ENCODE measurements at places on chromosomes 2 and 18.

GRCh38 chr2:105615305-105615704 lies 129.4 kb upstream of the NCK2 start:
- DNase-seq: no peak

DNA sequence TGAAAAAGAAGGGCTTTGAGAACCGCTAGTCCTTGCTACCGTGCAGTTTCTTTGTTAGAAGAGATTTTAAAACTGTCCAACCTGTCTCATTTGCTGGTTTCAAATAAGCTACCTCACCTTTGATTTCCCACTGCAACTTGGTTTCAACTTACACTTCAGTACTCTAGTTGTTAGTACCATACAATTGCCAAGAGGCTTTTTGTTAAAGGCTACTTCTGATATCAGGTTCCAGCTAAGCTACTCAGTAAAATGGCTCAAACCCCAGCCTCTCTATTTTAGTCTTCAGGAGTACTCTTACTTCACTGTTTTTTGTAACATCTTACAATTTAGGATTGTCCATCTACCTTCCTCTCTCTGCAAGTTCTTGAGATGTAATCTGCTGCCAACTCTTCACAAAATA lies 91.6 kb downstream of the INO80D start:
- no peak for DNase-seq

DNA sequence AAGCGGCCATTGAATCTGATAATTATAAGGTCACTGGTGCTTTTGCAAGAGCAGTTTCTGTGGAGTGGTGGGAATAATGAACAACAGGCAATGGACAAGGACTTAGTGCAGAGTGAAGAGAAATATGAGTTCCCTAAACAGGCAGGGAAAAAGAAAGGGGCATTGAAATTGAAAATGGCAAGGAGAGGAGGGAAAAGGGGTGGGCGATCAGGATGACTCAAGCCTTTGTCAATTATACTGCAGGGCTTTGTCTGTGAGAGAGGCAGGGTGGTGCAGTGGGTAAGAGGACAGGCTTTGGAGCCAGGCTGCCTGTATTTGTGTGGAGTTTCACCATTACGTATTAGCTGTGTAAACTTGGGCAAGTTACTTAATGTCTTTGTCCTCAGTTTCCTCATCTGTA lies 29.5 kb upstream of the PAIP2B start:
- DNase-seq: no peak

DNA sequence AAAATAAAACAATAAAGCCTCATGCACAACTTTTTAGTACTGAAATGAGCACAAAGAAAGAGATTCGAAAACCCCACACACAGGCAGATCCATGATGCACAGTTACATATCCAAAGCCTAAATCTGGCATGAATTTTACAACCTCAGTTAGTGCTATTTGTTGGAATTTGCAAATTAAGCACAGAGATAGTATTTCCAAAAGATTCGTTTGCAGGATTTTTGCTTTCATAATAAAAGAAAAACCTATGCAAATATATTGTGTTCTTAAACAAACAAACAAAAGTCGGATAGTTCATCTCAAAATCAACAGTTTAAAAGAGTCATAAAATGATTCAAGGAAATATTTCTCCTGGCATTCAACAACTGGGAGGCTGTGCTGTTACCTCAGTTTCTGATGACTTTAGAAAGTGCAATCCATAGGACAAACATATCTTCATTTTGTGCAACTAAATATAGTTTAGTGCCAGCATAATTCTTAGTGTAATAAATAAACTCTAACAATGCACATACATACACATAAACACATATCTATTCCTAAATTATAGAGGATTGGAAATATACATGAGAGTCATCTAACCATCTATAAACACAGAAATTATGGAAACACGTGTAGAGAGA lies 10.8 kb downstream of the PAX3 start:
- no peak for DNase-seq

DNA sequence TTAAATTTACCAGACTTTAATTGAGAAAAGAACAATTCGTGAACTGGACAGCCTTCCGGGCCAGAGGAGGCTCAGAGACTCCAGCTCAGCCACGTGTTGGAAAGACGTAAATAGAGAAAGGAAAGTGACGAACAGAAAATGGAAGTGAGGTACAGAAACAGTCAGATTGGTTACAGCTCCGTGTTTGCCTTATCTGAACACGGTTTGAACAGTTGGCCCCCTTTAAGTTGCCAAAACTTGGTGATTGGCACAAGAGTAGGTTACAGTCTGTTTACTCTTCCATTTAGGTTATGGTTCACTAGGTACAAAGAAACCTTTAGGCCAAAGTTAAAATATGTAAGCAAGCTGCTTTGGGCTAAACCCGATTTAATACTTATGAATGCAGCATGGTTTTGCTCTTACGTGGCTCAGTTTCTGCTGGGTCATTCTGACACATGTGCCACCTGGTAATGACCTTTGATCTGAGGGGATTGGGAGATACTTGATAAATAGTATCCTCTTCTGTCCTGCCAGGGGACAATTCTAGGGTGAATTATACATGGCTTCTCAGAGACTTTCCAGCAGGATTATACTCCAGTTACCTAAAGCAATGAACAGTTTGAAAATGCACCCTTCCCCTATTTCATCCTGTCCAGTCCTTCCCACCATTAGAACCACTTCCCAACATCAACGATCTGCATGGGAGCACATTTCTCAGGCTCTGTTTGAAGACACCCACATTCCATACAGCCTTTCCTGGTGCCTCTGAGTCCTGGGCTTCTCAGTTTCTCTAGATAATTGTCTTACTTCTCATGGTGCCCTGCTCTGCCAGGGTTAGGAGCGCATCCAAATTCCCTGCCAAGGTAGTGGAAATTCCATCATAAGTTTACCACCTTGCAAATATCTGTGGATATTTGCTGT lies 65.1 kb upstream of the TGIF1 start:
- no peak for DNase-seq

- no peak for DNase-seq
Measured at GRCh38 chr2:96824079-96824870, 8.2 kb downstream of the CNNM3 start.

DNA sequence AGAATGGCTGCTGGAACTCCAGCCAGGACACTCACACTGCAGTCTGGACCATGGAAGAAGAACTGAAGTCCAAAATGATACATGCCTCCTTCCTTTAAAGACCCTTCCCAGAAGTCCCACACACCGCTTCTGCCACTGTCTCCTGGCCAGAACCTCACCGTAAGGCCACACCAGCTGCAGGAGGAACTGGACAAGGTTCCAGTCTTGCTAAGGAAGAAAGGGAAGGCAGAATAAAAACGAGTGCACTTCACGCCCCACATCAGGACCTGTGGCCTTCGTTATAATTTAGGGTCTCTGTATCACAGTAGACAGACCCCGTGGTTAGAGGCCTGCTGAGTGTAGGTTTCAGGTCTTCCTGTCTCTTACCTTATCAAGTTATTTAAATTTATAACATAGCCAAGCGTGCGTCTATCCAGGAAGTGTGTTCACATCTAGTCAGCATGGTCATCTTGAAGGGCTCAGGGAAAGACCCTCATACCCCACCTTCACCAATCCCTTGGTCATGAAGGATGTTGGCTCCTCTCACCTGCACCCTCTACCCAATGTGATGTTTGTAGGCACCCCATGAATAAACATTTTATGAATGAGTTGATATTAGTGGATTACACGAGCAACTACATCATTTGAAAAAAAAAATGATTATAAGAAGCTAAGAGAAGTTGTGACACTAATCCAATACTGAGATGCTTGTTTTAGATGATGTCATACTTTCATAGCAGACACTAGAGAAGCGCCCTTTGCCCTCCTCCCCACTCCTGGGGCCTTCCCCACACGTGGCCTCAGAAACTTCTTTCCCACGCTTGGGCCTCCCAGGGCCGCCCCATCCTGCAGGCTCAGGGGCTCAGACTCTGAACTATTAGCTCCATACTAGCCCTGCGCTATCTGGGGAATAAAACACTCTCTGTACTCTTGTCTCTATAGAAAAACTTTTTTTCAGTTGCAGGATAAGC lies 157.6 kb downstream of the FAM210A start:
- no peak for DNase-seq
